ENCODE measurements at places on chromosomes 12 and 14.

DNA sequence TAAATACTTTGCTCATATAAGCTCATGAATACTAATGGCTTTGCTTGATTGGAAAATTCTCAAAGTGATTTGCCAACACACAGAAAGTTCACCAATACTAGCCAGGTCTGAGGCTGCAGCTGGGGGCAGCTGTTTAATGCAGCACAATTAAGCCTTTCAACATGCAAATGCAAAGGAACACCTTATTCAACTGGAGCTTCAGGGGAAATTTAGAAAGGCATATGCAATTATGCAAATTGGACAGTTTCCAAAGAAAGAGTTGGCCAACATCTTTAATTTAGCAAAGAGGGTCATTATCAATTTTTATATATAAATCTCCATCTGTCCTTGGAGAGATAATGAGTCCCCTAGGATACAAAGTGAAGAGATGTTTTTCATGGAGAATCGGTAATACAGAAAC, 40.2 kb upstream of the OTOGL start:
- no peak for DNase-seq

DNA sequence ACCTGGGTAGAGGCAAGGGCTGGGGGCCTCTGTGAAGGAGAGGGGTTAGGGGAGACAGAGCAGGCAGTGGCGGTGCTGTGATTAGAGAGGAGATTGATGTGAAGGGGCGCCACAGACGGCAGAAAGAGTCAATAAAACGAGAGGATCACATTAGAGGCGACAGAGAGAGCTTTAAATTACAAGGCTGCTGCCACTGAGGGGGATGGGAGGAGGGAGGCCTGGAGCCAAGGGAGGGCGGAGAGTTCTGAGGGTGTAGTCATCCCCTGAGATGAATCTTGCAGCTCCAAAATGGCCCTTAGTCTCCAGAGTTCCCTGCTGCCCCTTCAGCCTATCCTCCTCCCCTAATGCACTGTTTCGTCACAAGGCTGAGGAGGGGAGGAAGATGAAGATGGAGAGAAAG, 12.8 kb downstream of the ZFHX2 start:
- DNase-seq, result no peak

DNA sequence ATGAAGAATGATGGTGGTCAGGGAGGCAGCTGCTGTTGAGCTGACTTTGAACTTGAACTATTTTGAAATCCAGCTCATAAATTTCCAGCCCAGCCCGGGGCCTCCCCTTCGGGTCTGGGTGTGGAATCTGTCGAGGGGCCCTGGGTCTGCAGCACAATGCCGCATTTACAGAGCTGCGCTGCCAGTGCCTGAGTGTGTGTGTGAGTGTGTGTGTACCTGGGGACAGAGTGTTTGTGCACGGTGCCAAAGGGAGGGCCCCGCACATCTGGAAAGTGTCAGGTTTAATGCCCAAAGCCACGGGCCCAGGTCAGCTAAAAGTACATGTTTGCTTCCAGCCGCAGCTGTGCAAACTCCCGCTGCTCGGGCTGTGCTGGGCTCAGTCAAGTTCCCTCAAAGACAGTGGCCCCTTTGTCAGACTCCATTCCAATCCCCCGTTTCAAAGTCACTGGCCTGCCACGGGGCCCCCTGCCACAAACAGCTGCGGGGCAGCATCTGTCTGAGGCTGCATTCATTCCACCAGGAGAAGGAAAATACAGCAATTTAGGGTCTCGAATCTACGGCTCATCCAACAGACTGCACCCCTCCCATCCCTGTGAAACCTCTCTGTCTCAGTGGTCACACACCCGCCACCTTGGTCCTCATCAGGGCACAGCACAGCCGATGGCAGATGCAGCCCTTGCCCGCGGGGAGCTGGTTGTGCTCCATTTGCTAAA, 16.3 kb upstream of the RFLNA start:
- no peak for DNase-seq

DNA sequence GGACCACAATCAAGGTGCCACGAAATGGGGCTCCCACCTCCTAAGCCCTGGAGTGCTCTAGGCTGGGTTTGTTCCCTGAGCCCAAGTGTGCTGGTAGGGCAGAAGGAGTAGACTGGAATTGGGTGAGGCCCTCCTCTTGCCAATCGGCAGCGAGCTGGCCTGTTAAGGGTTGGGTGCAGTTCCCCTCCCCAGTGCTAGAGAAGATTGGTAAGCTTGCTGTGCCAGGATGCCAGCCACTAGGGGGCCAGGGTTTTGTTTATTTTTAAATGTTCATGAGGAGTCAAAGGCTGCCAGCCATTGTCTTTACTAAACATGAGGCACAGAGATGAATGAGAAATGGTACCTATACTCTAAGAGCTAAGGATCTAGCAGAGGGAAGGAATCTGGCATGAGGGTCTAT, 79.7 kb downstream of the SPTB start:
- DNase-seq, result no peak

DNA sequence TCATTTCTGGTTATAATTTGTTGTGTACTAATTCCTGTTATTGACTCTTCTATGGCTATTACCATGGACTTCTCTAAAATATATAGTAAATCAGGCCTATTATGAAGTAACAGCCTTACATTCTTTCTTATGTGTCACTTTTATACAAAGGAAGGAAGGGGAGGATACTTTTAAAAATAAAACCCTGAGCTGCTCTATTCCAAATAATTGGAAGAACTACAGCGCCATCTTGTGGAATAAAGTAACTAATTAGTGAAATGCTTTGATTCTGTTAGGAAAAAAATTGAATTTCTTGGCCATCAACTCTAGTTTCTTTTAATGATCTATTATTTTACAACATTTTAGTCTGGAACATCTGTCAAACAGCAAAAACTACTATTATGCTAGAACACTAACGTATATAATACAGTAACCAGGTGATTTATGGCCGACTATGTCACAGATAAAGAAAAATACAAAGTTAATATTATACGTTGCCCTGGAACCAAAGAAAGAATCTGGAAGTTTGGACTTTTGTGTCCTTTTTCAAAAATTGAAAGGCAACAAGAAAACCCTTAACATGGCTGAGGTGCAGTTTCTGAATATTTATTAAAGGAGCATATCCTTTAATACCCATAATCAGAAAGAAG, 55.0 kb upstream of the NELL2 start:
- no peak for DNase-seq

- DNase-seq, result no peak
Measured at GRCh38 chr12:3190101-3190500, 112.9 kb downstream of the TSPAN9 start.

- no peak for DNase-seq
Measured at GRCh38 chr12:89319606-89320005, 32.7 kb downstream of the DUSP6 start.

- DNase-seq, result no peak
Measured at GRCh38 chr14:102077382-102077709, 9.5 kb downstream of the HSP90AA1 start.

GRCh38 chr12:68474467-68475204, 136.1 kb upstream of the RAP1B start:
- no peak for DNase-seq

GRCh38 chr12:117903110-117903840, 65.5 kb downstream of the KSR2 start:
- DNase-seq, result no peak

GRCh38 chr12:76449583-76449982, 101.4 kb upstream of the BBS10 start:
- DNase-seq, result no peak

DNA sequence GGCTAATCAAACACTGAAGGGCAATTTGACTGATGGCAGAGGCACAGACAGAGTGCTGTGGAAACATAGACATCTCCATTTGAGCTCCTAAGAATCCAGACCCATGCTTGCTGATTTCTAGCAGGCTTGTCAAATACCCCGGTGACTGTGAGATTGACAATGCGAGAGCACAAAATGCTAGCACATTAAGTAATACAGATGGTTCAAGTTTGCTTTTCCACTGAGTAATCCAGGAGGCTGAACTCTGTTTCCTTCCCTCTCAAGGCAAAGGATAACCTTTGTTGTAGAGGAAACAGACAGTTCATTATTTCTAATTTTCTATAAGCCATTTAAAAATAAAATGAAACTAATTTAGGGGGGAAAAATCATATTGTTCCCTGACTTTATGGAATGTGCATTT, 256.5 kb upstream of the CRY1 start:
- no peak for DNase-seq

DNA sequence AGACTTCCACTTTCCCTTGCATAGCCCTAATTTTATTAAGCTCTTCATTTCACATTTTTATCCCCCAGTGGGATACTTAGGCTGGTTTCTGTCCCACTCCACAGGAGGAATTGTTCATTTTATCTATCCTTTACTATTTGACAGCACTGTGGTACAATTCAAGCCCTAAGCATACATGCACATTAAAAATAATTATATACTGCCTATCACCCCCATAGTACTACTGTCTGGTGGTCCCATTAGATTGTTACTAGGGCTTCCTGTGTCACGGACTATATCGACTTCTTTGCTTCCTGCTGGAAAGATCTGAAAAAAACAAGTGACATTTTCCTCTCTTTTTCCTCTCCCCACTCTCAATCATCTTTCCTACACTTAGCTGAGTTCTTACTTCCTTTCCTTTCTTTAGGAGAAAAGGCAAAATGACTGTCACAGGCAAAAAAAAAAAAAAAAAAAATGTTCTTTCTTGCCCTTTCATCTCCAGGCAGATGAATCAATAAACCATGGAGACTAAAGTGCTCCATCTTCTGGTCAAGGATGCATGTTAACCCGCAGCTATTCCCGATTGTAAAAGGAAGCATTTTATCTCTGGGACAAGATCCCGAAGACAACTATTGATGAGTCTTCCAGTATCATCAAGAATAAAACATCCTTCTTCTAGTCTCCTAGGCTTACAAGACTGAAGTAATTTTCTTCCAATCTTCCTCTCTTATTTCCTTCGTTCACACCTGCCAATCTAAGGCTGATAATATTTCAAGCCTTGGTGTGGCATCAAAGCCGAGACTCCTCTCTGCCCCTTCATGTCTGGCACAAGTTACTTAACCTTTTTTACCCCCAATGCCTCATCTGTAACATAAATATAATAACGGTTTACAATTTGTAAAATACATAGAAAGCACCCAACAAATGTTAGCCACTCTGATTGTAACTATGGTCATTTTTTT, 94.4 kb upstream of the PLEKHG7 start:
- no peak for DNase-seq

- DNase-seq, result no peak
Measured at GRCh38 chr14:38994731-38995130, 108.3 kb downstream of the SEC23A start.

DNA sequence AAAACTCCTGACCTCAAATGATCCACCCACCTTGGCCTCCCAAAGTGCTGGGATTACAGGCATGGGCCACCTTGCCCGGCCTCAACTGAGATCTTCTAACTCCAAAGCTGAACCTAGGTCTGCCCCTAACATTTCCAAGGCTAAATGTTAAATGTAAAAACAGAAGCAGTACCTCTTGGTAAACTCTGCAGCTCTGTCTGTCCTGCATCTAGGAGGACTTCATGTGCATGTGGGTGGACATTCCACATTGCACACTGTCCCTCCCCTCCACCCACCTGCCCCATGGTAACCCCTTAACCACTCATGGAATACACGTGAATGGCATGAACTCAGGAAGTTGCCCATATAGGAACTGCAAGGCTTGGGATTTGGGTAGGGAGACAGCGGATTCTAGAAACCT, 33.1 kb downstream of the SNX6 start:
- DNase-seq, result no peak

DNA sequence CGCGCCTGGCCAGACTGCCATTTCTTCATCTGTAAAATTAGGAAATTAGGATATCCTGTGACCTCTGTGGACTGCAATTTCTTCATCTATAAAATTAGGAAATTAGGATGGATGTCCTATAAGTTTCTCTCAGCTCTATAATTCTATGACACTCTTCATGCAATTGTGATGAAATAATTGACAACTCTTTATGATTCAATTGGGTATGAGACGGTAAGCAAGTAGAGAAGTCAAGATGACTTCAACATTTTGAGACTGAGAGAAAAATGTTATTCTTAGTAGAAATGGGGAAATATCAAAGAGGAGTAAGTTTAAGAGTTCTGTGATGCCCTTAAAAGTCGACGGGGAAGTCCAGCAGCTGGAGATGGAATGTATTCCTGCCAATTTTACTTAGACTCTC, 12.0 kb downstream of the KIAA0586 start:
- DNase-seq, result no peak

GRCh38 chr12:27024291-27024690, 1.9 kb downstream of the MED21 start:
- DNase-seq, result no peak

DNA sequence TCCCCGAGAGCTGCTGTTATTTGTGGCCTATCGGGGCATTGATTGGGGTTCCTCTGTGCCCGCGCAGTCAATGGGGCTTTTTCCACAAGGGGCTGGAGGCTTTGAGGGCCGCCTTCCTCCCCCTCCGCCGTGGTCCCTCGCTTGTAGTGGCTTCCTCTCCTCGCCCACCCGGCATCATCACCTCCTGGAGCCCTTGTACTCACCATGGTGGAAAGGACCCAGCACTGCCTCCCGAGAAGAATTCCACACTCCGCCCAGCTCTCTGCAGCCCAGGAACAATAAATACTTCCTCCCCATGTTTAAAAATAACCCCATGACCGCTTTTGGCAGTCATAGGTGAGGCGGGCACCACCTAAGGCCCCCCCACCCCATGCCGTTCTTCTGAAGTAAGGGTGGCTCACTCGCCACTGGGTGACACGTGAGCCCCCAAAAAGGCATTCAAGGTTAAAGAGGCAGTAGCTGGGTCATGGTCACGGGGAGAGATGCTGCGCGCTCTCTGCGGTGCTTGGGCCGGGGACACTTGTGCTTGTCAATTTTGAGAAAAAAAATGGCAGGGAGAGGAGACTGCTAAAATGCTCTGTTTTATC, at the start of gene MYL2:
MYL2 (minus strand) TSS at position 256 of the 587 bp plus-strand sequence; CDS start at position 206, 50 bp downstream.
- DNase-seq, result no peak

DNA sequence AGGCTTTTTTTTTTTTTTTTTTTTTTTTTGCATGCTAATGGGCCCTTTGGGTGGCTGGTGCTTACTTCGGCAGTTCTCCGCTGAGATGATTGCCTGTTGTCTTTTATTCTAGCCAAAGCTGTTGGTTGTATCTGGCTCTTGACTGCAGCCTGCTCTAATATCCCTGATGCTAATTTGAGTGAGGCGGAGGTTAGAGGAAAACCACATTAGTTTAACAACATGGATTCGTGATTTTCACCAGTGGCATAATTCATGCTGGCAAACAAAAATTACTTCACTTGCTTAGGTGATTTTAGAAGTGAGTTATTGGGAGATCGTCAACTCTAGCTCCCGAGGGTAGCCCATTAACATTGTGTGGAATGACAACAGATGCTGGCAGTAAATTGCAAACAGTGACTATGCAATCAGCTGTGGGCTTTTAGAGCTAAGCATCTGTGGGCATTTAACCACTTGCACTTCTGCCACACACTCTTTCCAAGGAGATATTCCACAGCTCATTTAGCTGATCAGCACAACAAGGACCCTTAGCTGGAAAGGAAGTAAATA, 97.6 kb upstream of the ZDHHC17 start:
- DNase-seq, result no peak

- DNase-seq, result no peak
Measured at GRCh38 chr12:95323212-95323611, 105.6 kb downstream of the VEZT start.

DNA sequence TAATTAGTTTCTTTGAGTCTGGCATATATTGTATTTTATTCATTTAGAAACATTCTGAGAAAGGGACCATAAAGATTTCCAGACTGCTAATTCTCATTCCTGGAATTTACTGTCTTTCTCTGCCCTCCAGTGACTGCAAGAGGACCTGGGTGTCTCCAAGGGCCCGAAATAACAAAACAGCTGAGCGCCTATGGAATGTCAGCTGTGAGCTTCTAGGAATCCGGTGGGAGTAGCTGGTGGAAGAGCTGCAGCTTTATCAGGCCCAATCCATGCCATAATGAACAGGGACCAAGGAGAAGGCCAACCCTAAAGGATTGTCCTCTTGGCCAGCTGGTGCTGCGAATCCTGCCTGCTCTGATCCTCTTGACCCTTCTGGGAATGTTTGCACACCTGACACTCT, 31.9 kb downstream of the RDH12 start:
- no peak for DNase-seq

GRCh38 chr14:60245380-60246177, 3.4 kb upstream of the PPM1A start:
- no peak for DNase-seq
